Myocyte (in vitro differentiated cells): ENCODE measurements at places on chromosomes 11 and 22.

- no peak for DNase-seq
These were observed 6.1 kb upstream of the CHST1 start for GRCh38 chr11:45671246-45672171.

- DNase-seq: no peak
These were observed 17.2 kb downstream of the POU2AF1 start for GRCh38 chr11:111361874-111362273.

GRCh38 chr22:25071720-25072119 is 119.2 kb downstream of the KIAA1671 start:
- DNase-seq: no peak

- DNase-seq: no peak
These were observed 486.0 kb downstream of the OPCML start for GRCh38 chr11:133046252-133046651.

- no peak for DNase-seq
These were observed 192.2 kb upstream of the SORL1-AS1 start for GRCh38 chr11:121645001-121645400.

DNA sequence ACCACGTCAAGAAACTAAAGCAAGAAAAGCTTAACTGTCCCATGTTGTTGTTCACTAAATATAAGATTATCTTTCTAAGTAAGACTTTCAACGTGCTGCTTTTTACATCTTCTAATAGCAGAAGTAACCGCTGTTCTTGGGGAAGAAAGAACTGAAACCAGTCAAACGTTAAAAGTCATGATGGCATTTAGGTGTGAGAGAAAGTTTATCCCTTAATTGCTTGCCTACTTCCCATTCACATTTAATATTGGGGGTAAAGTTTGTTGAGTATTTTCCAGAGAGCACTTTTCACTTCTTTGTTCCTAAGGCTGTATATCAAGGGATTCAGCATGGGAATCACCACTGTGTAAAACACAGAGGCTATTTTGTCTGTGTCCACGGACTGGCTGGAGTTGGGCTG is 970 bp downstream of the OR5B21 start:
- DNase-seq: no peak

DNA sequence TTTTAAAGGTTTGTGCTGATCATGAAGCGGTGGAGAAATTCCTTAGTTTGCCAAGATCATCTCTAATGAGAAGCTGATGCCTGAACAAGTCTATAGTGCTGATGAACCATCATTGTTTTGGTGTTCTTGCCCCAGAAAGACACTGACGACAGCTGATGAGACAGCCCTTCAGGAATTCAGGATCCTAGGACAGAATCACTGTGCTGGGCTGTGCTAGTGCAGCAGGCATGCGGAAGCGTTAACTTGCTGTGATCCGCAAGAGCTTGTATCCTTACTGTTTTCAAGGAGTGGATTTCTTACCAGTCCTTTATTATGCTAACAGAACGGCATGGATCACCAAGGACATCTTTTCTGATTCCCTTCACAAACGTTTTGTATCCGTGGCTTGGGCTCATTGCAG is 104.1 kb downstream of the TBC1D22A start:
- peak; percentile 66 for DNase-seq

DNA sequence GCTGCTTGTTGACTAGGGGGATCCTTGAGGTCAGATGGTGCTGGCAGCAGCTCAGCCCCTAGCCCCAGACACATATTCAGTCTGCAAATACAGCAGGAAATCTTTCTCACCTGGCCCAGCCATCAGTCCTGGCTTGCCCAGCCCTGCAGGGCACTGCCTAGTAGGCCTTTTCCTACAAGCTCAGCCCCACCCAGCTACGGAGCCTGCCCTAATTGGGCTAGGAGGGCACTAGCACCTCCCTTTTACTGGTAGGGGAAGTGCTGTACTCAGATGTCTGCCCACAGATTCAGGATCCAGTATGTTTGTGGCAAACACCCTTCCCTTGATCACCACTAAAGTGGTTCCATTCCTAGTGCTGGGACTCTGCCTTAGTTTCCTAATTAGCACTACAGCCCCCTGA is 257.1 kb upstream of the CADM1 start:
- no peak for DNase-seq

GRCh38 chr11:64285885-64286800 is 495 bp downstream of the GPR137 start:
- peak; percentile 52 for DNase-seq

DNA sequence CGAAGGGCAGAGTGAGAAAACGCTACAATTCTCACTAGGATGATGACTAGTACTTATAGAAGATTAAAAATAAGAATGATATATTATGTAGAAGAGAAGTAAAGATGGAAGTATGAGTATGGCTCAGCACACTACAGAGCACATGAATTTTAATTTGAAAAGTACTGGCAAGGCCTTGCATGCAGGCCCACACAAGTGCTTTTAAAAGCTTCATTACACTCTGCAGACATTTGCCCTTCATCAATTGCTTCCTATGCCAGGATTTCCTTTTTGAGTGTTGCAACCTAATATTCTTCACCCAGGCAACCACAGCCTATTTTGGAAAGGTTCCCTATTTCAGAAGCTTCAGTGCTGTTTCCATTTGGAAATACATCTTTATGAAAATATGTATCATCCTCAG is 81.1 kb downstream of the LARGE2 start:
- peak; percentile 71 for DNase-seq

- peak; percentile 84 for DNase-seq
These were observed 52.6 kb upstream of the NAV2 start for GRCh38 chr11:19660076-19660475.

- no peak for DNase-seq
These were observed 39.0 kb downstream of the RRAS2 start for GRCh38 chr11:14320020-14320419.

DNA sequence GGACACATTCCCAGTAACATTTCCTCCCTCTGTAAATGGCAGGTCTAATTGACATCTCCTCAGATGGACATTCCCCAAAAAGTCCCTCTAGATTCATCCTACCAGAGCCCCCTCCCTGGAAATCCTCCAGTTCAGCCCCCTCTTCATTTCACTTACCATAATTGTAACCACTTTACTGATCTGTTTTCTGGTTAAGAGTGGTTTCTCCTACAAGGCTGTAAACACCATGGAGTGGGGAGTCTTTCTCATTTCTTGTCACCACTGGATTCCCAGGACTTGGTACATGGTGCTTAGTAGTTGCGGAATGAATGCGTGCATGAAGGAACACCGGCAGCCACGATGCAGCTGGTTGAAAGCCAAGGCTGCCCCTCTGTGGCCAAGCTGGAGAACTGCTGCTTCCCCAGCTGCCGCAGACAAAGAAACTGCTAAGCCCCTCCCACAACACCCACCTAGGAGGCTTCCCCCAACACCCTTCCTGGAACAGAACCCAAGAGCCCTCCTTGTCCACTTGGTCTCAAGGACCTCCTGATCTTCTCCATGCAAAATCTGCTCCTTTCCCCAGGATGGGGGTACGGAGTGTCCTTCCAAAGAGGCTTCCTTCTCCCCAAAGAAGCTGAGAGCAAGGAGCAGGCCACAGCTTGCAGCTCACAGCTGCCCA is 18.6 kb upstream of the SCARF2 start:
- peak; percentile 69 for DNase-seq

DNA sequence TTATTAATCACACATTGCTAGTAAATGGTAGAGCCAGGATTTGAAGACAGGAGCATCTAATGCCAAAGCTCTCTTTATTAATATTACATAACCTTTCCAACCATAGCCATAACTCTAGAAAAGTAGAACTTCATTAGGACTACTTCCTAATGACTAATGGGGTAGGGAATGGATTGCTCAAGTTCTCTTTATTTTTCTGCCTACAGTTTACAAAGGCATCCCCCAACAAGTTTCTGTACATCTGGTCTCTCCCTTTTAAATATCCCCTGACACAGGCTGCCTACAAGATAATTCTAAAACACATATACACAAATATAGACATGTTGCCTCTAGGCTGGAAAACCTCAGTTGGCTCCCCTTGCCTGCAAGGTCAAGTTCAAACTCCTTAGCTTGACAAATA is 534.9 kb downstream of the SOX6 start:
- DNase-seq: no peak
